ENCODE measurements at places on chromosomes 6 and 20. TPM values are rescaled to one million over a fixed set of nuclear protein-coding genes. Genes with fewer than 3 reads are reported as not detected.
A peak's percentile ranks its signal among the peaks of the same experiment; 100 is the strongest.

- H3K4me3 ChIP-seq: no peak overlapping the region
- DNase-seq: no peak
- peaks cover 7% of the 10 kb centered on the region for H3K4me1 ChIP-seq
- H3K27ac ChIP-seq: no peak overlapping the region
- H3K36me3 ChIP-seq: peaks cover 17% of the 10 kb centered on the region
These were observed 3.2 kb downstream of the ACTR5 start for GRCh38 chr20:38751360-38751976.

- no peaks in the 10 kb centered on the region for H3K27me3 ChIP-seq
- H3K27ac ChIP-seq: no peak overlapping the region
- no peak overlapping the region for H3K4me3 ChIP-seq
- H3K36me3 ChIP-seq: no peaks in the 10 kb centered on the region
These were observed 91.0 kb downstream of the BCKDHB start for GRCh38 chr6:80197474-80197873.

- H3K27ac ChIP-seq: no peak overlapping the region
- DNase-seq: no peak
- no peaks in the 10 kb centered on the region for H3K27me3 ChIP-seq
- no peaks in the 10 kb centered on the region for H3K4me1 ChIP-seq
- H3K4me3 ChIP-seq: no peak overlapping the region
These were observed 55.1 kb downstream of the ID4 start for GRCh38 chr6:19892260-19892659.

DNA sequence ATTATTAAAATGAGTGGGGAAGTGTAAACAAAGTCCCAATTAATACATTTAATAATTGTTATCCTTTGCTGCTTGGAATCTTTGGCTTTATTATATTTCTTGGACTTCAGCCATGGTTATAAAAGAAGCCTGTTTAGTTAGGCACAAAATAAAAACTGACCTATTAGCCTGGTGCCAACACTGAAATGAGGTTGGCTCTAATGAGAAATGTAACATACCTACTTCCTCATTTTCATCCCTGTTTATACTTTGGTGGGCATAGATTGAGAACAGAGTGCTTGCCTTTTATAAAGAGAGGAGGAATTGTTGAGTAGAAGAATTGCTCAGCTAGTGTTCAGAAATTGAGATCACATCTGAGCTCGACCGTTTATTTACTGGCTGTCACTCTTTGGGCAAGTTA is 471.3 kb downstream of the UTRN start:
- H3K36me3 ChIP-seq: no peaks in the 10 kb centered on the region
- no peaks in the 10 kb centered on the region for H3K27me3 ChIP-seq
- no peak for DNase-seq
- H3K4me1 ChIP-seq: no peaks in the 10 kb centered on the region
- no peak overlapping the region for H3K4me3 ChIP-seq

DNA sequence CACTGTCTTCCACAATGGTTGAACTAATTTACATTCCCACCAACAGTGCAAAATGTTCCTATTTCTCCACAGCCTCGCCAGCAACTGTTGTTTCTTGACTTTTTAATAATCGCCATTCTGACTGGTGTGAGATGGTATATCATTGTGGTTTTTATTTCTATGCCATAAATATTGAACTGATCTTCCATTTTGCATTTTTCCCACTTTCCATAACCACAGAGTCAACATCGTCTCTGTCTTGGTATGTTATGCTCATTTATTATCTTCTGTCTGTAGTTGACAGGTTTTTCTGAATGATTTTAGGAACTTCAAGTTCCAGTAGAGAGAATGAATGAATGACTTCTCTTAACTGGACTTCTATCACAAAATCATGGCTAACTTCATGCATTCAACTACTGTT is 259.8 kb downstream of the UST start:
- no peaks in the 10 kb centered on the region for H3K27me3 ChIP-seq
- H3K4me1 ChIP-seq: no peaks in the 10 kb centered on the region
- no peak for DNase-seq

GRCh38 chr6:50271266-50271665 is 221.5 kb upstream of the DEFB112 start:
- no peak overlapping the region for H3K4me3 ChIP-seq
- no peaks in the 10 kb centered on the region for H3K36me3 ChIP-seq
- no peaks in the 10 kb centered on the region for H3K4me1 ChIP-seq
- H3K27me3 ChIP-seq: no peaks in the 10 kb centered on the region
- H3K27ac ChIP-seq: no peak overlapping the region
- no peak for DNase-seq

GRCh38 chr20:36773107-36773596 is 411 bp downstream of the DSN1 start:
- peak overlapping the region; percentile 58 for H3K4me3 ChIP-seq
- DNase-seq: no peak
- H3K27me3 ChIP-seq: no peaks in the 10 kb centered on the region
- H3K36me3 ChIP-seq: no peaks in the 10 kb centered on the region
- H3K27ac ChIP-seq: peak overlapping the region; percentile 89
- H3K4me1 ChIP-seq: peaks cover 10% of the 10 kb centered on the region

- H3K36me3 ChIP-seq: no peaks in the 10 kb centered on the region
- DNase-seq: peak; percentile 52
- H3K4me3 ChIP-seq: no peak overlapping the region
- H3K27ac ChIP-seq: no peak overlapping the region
These were observed 59.9 kb downstream of the MACROD2 start for GRCh38 chr20:14055127-14055742.

DNA sequence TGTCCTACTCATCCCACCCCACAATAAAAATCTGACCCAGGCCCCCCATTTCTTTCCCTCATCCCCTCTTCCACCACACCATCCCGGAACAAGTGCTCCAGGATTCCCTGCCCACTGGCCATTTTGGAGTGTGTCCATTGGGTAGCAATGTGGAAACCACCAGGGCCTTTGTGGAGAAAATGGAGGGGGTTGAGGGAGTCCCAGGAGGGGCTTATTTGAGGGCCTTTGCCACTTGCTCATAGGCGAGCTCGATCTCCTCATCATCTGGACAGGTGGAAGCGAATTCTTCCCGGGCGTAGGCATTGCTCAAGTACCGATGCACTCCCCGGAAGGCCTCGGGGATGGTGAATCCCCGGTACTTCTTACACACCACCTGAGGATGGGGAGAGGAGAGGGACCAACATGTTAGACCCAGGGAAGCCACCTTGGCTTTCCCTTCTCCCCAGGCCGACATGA is 1.6 kb upstream of the DDAH2 start:
- DNase-seq: no peak
- H3K4me3 ChIP-seq: peak overlapping the region; percentile 60
- H3K4me1 ChIP-seq: peaks cover 13% of the 10 kb centered on the region
- peaks cover 14% of the 10 kb centered on the region for H3K36me3 ChIP-seq

DNA sequence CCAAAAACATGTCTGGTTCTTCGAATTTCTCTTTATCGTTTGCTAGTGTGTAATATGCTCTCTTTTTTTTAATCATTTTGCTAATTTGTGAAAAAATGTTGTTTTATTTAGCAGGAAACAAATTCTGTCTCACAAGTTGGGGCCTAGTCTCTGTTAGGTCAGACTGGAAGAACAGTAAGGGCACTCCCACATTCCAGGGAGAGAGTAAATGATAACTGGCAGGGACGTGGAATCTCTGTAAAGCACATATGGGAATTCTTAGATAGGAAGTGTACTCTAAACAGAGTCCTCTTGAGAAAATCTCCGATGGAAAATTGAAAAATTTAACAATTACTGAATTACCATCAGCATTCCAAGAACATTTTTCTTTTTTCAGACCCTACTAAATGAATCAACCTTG is 16.4 kb upstream of the CCDC28A start:
- no peak for DNase-seq
- no peaks in the 10 kb centered on the region for H3K36me3 ChIP-seq
- no peak overlapping the region for H3K27ac ChIP-seq
- H3K4me1 ChIP-seq: no peaks in the 10 kb centered on the region
- H3K4me3 ChIP-seq: no peak overlapping the region

DNA sequence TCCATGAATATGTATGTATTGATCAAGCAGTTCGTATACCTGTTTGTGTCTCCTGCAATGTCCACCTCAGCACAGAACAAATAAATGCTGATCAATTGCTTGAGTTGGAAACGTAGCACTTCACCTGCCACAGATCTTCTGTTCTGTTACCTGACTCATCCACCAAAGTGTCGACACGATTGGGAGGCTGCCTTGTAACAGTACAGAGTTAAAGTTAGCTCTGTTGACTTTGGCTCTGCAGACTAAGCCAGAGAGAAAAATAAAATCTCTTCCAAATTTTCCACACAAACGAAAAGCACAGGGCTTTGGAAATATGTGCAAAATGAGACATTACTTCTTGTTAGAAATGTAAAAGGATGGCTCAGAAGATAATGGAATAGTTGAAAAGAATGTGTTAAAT is 245.4 kb downstream of the NRN1 start:
- H3K36me3 ChIP-seq: no peaks in the 10 kb centered on the region
- H3K27ac ChIP-seq: no peak overlapping the region
- H3K4me3 ChIP-seq: no peak overlapping the region
- no peaks in the 10 kb centered on the region for H3K4me1 ChIP-seq
- H3K27me3 ChIP-seq: no peaks in the 10 kb centered on the region
- no peak for DNase-seq

- peaks cover 9% of the 10 kb centered on the region for H3K4me1 ChIP-seq
- peak overlapping the region; percentile 88 for H3K4me3 ChIP-seq
- H3K36me3 ChIP-seq: no peaks in the 10 kb centered on the region
- peak overlapping the region; percentile 79 for H3K27ac ChIP-seq
These were observed 1.0 kb downstream of the IGF2R start for GRCh38 chr6:159969921-159970320.

DNA sequence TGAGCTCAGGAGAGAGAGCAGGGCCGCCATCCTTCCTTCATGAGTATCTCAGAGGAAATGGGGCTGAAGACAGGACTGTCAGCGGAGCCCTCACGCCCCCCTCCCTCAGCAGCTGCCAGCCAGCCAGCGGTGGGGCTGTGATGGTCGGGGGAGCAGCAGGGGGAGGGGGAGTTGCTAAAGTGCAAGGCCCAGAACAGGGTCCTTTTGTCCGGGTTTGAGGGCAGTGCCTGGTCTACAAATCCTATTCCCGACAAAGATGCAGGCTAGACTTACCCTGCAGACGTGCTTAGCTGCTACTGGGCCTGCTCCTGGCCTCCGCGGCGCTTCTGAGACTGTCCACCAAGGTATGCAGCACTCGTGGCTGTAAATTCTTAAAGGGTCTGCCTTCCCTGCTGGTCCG is 593.4 kb upstream of the CDH4 start:
- H3K27ac ChIP-seq: no peak overlapping the region
- DNase-seq: no peak
- H3K4me3 ChIP-seq: no peak overlapping the region
- no peaks in the 10 kb centered on the region for H3K27me3 ChIP-seq

WFDC12 gene
- not detected for total RNA-seq

NELFE gene
- 55.6 TPM for total RNA-seq

L3MBTL3 gene
- total RNA-seq: 9.8 TPM

PRDM13 gene
- not detected for total RNA-seq

TGM2 gene
- 14.5 TPM for total RNA-seq

PPIL6 gene
- 0.91 TPM for total RNA-seq

GGTLC1 gene
- 0.27 TPM for total RNA-seq

CD109 gene
- 4.5 TPM for total RNA-seq

NRN1 gene
- 1.6 TPM for total RNA-seq

MKKS gene
- total RNA-seq: 22.6 TPM

C2 gene
- 7.8 TPM for total RNA-seq

EBF4 gene
- 7.5 TPM for total RNA-seq

MROH8 gene
- total RNA-seq: 0.90 TPM

SLC17A1 gene
- total RNA-seq: not detected

ZNF391 gene
- 1.9 TPM for total RNA-seq

FERMT1 gene
- total RNA-seq: 83.9 TPM

CD40 gene
- 2.8 TPM for total RNA-seq
